ENCODE measurements at places on chromosomes 4 and X. TPM values are rescaled to one million over a fixed set of nuclear protein-coding genes. Genes with fewer than 3 reads are reported as not detected.

Gene GYPE
- not detected for total RNA-seq

Gene CT55
- total RNA-seq, result not detected

Gene SHROOM2
- not detected for total RNA-seq

Gene LINC00632
- 14.3 TPM for total RNA-seq

Gene USP17L17
- not detected for total RNA-seq

Gene NEUROG2
- total RNA-seq, result not detected

Gene PDZD4
- 0.60 TPM for total RNA-seq

Gene TCEAL5
- total RNA-seq, result not detected

DNA sequence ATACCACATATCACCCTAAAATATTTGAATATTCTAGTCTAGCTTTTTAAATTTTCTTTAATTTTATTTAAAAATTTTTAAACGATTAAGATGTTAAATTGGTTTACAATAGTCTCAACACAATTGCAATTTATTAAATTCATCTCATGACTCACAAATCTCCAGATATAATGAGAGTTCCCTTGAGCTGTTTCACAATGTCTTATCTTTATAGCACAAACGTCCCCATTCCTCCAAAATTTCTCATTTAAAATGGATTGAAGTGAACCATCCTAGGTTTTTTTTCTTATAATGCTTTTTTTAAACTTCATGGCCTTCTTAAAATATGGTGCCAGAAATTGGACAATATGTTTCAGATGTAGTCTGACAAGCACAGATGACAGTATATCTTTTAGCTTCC lies 204.4 kb downstream of the GABRB1 start:
- no peak for DNase-seq

GRCh38 chr4:139798456-139798855 lies 132.8 kb downstream of the MGST2 start:
- no peak for DNase-seq

- peak; percentile 65 for DNase-seq
Observed at GRCh38 chr4:89298155-89298554, 9.4 kb downstream of the GPRIN3 start.

DNA sequence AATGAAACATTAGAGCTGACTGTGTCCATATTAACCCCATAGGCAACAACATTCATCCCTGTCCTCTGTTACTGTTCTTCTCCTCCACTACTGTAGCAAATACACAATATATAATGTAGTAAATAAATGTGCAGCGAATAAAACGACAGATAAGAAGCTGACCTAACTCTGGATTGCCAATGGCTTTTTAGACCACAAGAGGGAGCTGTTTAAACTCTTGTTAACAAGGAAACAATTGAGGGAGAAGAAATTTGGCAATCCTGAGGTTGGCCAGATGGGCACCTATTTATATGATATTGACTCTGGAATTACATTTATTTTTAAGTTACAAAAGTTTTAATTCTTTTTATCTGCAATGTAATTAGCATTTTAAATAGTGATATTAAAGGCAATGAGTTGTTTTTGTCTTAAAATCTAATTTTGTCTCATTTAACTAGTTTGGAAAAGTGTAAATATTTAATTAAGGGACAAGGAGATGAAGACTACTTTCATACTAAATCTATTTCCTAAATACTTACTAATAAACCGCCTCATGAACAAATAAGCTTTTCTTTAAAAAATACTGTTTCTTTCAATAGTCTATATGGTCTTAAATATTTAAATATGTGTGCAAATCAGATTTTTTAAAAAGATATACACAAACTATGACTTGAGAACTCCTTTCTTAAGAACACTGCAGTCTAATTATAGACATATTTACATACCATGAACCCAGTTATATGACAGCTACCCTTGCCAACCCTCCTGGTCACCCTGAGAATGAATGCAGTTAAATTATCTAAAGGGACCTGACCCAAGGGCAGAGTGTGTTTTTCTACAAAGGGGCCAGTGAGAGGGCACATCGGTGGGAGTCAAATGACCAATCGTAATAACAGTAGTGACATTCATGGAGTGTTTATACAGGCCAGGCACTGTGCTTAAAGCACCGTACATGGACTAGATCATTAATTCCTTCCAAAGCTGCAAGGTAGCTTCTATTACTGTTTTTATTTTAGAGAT lies 52.9 kb upstream of the HPF1 start:
- DNase-seq, result peak; percentile 52

GRCh38 chr4:174036111-174036510 lies 247.4 kb downstream of the FBXO8 start:
- no peak for DNase-seq

DNA sequence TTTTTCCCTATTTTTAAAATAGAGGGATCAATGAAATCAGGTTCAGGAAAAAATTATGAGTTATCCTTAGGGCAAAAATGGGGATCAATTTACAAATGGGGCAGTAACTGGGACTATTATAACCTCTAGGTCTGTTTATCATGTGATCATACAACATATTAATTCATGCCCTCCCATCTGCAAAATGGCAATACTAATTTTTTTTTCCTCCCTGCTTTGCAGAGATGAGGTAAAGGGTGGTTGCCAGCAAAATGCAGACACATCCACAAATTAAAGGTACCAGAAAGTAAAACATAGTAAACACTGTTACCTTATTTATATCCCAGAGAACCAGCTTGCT lies 467 bp downstream of the HSD17B11 start:
- DNase-seq, result no peak

DNA sequence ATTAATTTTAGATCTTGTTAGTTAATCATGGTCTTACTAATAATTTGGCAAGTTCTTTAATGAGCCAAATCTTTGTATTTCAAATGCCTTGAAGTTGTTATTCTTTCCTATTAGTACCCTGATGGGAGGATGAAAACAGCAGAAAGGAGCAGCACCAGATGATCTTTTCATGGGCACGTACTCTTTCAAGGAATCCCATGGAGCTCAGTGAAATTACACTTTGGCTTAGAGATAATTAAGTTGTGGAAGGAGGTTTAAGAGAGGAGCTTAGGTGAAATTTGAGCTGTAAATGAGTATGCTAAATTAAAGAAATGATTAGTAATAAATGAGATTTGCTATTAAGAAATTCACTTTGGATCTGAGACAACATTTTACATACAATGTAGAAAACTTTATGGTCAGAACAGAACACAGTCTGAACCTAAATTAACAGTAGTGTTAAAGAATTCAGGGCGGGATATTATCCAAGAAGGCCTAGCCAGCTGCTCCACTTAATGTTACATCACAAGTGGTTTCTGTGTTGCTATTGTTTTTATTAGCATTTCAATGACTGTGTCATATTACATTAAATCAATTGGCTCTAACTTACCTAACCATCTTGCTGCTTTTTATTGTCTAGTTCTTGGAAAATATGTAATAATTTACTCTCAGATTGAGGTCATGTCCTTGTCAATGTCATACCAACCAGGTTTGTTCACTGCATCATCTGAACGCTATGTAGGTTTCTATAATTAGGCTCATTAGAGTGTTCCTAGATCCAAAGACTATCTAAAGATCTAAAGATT lies 3.9 kb downstream of the MTHFD2L start:
- DNase-seq, result no peak

DNA sequence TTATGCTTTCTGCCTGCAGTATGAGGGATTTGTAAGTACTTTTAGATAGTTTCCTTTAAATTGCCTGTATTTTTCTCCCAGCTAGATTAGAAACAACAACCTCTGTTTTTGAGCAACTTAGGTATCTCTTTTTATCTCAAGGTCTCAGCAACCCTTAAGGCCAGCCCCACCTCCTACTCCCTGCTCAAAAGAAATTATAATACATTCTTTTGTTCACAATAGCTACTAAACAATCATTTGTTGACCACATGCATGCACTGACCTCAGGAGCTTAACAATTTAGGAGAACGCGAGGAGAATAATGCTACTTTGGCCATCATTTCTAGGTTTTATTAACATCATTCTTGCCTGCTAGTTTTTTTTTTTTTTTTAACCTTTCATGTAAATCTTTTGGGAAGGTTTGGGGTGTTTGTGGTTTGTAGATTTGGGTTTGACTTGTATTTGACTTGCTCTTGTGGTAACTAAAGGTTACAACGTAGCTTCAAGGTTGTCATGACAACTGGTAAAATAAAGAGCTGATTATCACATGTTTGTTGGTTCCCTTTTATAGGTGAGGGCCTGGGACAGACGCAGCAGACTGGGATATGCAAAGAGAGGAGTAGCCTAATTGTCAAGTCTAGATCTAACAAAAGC lies 145.4 kb upstream of the PLAC1 start:
- peak; percentile 50 for DNase-seq

DNA sequence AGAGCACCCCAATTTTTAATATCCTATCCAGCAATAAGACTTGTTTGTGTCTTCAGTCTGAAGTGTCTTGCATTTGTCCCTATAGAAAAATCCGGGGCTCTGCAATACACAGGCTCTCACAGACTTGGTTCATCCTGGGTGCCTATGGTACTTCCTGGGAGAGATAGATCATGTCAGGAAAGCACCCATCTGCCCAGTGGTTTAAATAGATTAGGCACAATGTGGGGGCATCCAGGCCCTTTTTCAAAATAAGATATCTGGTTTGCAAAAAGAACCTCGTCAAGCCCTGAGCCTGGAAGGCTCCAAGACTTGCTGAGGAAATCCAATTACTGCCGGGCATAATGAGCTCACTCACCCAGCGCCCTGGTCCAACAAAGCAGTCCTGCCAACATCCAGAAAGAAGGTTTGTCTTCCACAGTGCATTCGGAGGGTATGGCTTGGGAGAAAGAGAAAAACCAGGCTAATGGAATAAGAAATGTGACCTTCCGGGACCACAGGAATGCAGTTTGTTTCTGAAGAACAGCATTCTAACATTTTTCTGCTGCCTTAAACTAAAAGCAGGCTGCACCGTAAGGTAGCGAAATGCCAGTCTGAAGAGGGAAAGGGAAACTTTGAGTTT lies 11.6 kb downstream of the JAKMIP1 start:
- DNase-seq, result no peak

DNA sequence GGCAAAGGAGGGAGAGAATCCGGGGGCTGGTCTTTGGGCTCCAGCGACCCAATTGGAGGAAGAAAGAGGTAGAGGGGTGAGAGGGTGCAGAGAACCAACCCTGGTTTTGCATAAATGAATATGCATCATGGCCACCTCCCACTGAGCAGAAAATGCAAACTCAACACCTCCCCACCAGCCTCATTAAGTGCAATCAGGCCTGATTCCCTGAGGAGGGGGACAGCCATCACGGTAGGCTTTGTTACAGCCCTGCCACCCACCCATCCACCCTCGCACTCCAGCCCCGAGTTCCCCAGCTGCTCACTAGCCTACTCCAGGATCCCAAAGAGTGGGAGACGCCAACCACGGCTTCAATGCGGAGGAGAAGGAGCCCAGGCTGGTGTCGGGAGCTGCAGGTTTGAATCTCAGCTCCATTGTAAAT lies 48.3 kb upstream of the MAN2B2 start:
- no peak for DNase-seq

DNA sequence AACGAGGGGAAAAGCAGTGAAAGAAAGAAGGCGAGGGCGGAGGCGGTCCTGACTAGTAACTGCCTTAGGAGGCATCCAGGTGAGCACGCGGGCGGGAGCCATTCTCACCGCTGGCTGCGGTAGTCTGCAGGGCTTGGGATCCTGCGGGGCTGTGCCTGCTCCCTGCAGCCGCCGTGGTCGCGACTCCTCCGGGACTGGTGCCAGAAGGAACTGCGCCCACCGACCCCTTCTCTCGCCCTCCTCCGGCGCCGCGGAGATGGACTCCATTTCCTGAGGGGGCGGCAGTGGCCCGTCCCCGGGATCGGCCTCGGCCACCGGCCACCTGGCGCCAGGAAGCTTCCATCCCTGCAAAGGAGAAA lies 543 bp downstream of the NFXL1 start:
- DNase-seq, result peak; percentile 26

- DNase-seq, result no peak
Observed at GRCh38 chrX:63657821-63658220, 127.2 kb downstream of the ARHGEF9 start.

DNA sequence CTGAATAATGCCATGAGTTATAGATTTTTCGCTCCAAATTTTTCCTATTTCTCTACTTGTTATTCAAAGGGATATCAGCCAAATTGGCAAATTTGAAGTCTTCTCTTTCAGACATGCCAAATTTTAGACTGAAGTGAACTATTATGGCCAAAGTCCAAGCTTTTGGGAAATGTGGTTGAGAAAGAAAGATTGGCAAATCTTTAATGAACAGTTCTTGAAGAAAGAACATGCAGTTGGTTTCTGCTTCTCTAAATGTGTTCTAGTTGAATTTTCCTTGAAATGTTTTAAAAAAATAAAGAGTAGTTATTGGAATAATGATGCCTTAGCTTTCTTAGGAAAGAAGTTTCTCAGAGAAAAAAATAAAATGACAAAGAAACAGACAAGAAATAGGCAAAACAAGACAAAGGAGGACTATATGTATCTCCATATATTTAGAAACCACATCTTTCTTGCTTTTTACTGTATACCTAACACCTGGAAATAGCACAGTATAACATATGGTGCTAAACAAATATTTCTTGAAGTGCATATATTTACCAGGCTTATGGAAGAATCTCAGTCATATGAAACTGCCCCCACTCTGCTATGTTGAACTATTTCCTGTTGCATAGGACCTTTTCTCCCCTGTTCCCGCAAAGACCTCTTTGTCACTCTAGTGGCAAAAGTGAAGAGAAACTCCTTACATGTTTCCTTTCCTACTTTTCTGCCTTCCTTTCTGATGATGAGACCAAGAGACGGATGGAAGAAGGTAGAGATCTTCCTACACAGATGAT lies 250.0 kb downstream of the ARHGAP24 start:
- DNase-seq, result no peak

DNA sequence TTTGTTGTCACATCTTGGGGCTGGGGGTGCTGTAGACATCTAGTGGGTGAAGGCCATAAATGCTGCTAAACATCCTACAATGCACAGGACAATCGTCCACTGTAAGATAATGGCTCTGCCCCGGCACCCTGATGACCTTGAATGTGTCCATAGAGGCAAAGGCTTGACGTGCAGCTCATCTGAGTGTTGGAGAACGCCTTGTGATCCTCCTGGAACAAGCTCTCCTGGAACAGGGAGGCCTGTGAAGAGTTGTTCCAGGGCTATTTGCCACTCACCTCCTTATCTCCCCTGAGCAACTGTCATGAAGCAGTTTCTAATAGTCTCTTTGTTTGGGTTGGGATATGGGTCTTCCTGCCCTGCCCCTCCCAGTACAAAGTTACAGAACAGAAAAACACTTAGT lies 15.2 kb upstream of the PCYT1B start:
- no peak for DNase-seq

GRCh38 chrX:82765811-82766210 lies 742.3 kb upstream of the POU3F4 start:
- no peak for DNase-seq

- DNase-seq, result no peak
Observed at GRCh38 chr4:26753617-26754016, 107.0 kb upstream of the STIM2 start.
